ENCODE measurements at places on chromosomes 3 and 15.

DNA sequence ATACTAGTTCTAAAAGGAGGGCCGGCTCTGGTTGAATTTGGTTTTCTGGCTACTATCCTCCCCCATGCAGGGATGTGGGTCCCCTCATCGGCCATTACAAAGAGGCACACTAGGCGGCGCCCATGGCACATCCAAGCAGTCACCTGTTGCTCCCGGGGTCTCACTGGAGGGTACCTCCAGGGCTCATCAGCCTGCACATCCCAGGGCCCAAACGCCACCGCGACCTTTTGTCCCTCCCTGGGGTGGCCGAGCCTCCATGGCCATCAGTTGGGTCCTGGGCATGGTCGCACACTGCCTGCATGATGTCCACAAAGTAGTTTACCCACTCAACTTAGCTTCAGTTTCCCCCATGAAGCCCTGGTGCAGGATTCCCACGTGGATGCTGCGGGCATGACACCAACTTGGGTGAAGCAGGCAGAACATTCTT lies 28.3 kb downstream of the IDH3A start:
- DNase-seq: peak; percentile 24

DNA sequence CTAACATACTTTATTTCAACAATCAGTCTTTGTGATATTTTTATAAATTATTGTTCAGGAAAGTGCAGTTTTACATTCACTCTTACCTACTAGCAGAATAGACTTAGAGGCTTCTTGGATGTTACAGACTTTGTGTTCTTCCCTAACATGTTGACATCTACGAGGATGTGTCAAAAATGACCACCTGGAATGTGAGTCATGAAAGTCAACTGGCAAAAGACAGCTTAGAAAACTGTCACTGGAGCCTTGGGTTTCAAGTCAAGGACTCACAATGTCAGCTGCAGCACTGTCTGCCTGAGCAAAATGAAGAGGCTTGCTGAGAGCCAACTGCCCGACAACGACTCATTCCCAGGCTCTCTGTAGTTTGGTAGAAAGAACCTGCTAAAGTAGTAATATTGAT lies 91.5 kb downstream of the CERS3 start:
- no peak for DNase-seq

GRCh38 chr15:79447060-79447459 lies 14.9 kb downstream of the MINAR1 start:
- no peak for DNase-seq

DNA sequence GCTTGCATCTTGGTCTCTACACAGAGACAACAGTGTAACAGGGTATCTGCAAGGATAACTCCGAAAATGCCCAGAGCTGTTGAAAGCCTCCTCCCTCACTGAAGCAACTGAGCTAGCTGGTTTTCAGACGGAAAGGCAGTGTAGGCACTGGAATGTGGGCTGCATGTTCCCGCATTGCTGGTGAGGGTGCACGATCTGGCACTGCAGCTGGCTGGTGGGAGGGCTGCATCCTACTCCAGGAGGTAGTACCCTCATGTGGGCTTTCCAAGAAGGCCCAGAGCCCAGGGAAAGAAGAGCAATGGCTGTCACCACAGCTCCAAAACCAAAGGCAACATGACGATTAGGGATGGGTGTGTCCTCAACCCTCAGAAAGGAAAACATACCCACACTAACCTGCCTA lies 28.7 kb upstream of the RPS17 start:
- no peak for DNase-seq

DNA sequence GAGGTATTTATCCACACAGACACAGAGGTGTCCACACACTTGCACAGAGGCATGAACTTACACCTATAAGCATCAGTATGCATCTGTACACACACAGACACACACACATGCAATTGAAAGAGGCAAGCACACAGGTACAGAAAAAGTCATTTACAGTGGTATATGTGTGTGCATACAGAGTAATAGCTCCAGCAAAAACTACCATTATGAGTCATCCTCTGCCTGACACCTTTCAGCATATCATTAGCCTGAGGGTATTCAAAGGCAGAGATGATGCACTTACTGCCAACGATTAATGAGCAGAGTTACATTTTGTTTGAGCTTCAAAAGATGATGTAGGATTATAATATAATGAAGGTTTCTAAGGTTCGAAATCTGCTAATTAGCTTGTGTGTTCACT lies 100.3 kb upstream of the TPRG1 start:
- no peak for DNase-seq

All from stimulated activated naive CD8-positive, alpha-beta T cell treated with anti-CD3 and anti-CD28 coated beads, Interleukin-15, amount 100 ng/mL, for 72 hours (primary cell).